ENCODE measurements at places on chromosomes 5 and 9.
A peak's percentile ranks its signal among the peaks of the same experiment; 100 is the strongest.

- DNase-seq: no peak
Observed at GRCh38 chr5:60727033-60727679, 27.2 kb upstream of the DEPDC1B start.

- no peak for DNase-seq
Observed at GRCh38 chr5:65209341-65209740, 272.4 kb downstream of the ADAMTS6 start.

GRCh38 chr5:169299191-169299662, 1.7 kb downstream of the SLIT3 start:
- DNase-seq: no peak

- no peak for DNase-seq
Observed at GRCh38 chr9:109036744-109037680, 23.7 kb upstream of the CTNNAL1 start.

DNA sequence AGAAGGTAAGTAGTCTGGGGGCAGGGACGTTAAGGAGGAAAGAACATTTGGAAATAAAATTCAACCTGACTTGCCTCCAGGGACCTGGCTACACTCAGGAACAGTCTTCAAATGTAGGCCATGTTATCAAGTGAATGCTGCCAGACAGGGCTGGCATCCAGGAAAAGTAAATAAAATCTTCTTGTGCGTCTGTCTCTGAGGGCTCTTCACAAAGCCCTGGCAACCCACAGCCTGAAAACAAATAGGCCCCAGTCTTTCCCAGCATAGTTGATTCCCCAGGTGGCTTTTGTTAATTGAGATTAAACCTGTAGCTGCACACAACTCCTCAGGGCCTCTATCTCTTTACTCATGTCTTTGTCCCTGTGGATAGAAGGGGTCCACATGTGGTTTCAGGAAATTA, 55.4 kb downstream of the STK32A start:
- no peak for DNase-seq

DNA sequence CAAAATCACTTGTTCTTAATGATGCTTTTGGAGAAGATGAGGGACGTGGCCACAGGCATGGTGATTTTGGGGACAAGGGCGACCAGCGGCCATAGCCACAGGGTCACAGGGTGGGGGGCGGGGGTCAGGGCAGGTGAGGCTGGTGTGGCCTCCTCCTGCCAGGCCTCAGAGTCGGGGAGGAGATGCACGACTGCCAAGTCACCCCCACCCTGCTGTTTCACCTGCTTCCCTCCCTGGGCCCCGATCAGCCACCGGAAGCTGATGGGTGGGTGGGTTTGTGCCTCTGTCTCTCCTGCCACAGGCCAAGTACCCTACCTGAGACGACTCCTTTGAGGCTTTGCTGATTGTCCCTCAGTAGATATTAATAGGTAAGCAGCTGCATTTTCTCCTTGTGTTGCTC, 199.3 kb downstream of the PAX5 start:
- no peak for DNase-seq

DNA sequence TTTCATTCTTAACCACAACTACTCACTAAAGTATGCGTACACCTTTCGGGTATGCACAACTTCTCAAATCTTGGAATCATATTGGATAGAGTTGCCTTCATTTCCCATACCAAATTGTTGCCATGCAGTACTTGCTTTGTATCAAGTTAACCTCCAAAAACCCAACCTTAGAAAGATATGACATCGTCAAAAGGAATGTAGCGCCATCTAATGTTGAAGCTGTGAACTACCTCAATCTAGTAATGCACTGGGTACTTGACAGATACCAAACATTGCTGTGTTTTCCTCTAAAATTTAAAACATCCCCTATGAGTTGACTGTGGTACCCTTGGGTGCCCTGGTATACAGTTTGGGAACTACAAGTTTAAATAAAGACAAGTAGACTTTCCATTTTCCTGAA, 318.4 kb downstream of the ARL15 start:
- DNase-seq: no peak

DNA sequence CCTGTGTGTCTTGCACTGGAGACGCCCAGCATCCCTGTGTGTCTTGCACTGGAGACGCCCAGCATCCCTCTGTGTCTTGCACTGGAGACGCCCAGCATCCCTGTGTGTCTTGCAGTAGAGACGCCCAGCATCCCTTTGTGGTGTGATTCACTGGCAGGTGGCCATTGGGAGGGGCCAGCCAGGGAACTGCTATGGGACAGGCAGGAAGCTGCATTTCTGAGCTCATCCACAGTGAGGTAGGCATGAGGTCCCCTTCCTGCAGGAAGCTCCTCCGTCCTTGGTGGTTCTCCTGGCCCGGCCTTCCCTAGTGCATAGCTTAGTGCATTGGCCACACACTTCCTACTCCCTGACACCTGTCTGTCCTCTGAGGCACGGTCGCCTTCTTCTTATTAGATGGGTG, 43.5 kb downstream of the IRX1 start:
- no peak for DNase-seq

DNA sequence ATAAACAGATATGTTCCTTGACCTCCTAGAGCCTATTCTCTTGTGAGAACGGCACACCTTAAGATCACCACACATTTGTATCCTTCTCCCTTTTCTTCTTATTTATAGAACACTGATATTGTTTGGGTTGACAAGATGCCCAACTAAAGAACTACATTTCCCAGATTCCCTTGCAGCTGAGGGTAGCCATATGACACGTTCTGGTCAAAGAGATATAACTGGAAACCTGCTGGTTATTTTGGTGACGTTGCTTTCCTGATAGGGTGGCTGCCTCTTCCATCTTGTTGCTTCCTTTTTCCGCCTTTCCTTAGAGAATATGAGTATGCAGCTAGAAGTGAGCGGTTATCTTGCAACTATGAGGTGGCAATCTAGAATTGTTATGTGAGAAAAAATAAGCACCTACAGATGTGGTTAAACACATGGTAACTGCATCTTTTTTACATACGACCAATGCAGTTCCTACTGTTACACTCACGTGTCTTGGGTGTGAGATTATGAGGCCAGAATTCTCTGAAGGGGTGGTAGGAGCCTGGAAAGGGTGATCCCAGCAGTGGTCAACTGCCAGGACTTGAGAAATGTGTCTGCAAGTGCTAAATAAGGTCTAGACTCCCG, 72.9 kb downstream of the SEC61B start:
- DNase-seq: no peak

- DNase-seq: no peak
Observed at GRCh38 chr5:172820046-172820767, 13.8 kb upstream of the ERGIC1 start.

GRCh38 chr5:5257353-5257752, 117.2 kb downstream of the ADAMTS16 start:
- DNase-seq: no peak

DNA sequence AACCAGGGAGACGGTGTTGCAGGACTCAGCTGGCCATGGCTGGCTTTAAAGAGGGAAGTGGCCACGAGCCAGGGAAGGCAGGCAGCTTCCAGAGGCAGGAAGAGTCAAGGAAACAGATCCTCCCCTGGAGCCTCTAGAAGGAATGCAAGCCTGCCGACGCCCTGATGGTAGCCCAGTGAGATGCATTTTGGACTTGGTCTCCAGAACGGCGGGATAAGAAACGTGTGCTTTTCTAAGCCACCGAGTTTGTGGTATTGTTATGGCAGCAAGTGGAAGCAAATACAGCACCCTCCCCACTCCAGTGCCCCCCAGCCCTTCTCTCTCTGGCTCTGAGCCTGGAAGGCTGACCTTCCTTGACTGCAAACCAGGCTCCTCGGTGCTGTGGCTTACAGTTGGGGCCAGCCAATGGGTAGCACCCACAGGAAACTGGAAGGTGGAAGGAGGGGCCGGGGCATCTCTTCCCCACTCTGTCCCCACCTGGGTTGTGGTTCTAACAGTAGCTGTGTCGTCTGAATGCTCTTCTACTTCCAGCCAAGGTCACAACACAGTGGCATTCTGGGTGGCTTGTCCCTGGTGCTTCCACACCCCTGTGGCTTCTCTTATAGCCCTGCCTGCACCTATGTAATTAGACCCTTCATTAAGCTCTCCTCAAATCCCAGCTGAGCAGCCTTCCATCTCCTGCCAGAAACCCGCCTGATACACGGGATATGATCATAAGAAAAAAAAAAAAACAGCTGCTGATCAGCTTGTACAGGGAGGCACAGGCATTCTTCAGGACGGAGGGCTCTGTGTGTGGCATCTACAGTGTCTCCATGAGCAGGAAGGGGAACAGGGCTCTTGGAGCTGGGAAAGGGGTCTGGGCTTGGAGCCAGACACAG, 29.9 kb upstream of the UNC5A start:
- DNase-seq: peak; percentile 29

DNA sequence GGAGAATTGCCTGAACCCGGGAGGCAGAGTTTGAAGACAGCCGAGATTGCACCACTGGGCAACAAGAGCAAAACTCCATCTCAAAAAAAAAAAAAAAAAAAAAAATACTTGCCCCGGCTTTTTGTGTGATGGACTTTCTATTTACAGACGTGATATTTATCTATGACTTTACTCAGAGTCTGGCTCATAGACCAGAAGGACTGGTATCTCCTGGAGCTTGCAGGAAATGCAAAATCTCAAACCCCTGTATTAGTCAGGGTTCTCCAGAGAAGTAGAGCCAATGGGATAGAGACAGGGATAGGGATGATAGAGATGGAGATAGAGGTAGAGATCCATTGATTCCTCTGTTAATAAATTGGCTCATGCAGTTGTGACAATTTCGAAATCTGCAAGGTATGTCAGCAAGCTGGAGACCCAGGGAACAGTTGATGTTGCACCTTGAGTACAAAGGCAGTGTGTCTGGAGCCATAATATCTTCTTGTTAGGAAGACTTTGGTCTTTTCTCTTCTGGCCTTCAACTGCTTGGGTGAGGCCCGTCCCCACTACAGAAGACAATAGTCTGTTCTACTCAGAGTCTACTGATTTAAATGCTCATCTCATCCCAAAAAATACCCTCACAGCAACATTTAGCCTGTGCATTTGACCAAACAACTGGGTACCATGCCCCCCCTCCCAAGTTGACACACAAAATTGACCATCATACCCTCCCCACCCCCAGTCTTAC, 195.4 kb upstream of the MSX2 start:
- DNase-seq: no peak

GRCh38 chr5:176579323-176579722, 30.2 kb downstream of the CDHR2 start:
- DNase-seq: no peak

DNA sequence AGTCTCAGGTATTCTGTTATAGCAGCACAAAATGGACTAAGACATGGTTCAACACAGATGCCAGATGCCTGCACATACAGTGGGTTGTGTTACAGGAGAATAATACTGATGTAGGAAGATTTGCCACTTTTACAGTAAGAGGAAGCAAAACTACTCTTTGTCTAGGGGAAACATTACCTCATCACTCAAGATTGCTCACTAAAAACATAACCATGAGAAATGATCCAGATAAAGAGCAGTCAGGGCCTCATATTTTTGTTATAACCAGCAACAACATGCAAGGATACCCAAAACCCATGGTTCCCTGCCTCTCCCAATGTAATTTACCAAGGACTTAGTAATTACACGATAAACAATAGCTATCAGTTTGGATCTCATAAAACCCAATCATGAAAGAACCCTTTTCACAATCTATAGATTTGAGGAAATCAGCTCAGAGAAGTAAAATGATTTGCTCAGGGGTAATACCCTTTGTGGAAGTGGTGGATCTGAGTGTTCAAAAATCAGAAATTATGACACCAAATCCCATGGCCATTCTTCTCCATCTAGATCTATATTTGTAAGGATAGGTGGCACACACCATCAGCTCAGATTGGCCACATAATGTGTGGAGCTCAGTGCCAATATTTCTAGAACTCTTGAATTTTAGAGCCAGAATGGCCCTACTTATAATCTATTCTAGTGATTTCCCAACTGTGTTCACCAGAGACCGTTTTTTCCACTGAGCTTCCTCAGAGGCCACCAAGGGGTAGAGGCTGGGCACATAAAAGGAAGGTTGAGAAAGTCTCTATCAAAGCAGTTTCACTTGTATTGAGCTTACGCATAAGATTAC, 27.8 kb downstream of the DPYSL3 start:
- DNase-seq: no peak

- no peak for DNase-seq
Observed at GRCh38 chr5:1166370-1166769, 35.0 kb upstream of the SLC6A19 start.

GRCh38 chr9:111069183-111069582, 30.9 kb upstream of the LPAR1 start:
- no peak for DNase-seq

GRCh38 chr5:57703721-57704120, 221.1 kb upstream of the ACTBL2 start:
- no peak for DNase-seq

GRCh38 chr5:94285984-94286383, 332.4 kb downstream of the KIAA0825 start:
- DNase-seq: no peak

DNA sequence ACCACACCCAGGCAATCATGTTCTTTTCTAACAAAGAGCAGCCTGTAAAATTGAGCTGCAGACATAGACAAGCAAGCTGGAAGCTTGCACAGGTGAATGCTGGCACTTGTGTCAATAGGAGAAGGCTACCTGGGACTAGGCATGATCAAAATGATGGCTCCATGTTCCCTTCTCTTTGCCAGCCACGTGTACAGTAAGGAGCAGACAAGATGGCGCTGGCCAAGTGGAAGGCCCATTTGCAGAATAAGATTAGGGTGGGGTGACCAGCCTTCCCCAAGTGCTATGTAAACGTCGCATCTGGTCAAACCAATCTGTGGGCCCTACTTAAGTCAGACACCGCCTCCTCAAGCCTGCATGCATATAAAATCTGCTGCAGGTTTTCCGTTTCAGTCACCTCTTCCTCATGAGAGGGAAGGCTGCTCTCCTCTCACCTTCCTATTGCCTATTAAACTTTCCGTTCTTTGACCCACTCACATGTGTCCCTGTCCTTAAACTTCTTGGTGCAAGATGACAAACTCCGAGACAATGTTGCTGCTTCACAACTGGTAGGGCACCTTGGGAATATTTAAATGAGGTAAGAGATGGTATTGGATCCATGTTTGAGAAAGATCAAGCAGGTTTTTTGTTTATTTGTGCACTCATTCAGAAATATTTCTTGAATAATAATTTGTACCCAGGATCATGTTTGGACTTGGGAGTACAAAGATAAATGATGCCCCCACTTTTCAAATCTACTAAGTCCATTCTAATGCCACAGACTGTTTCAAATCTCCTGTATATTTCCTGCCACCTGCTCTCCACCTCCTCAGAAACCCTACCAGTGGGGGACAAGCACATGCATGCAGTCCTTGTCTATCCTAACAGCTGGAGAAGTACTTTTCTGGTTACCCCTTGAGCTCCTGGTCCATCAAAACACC, 30.7 kb upstream of the TGFBR1 start:
- DNase-seq: no peak

DNA sequence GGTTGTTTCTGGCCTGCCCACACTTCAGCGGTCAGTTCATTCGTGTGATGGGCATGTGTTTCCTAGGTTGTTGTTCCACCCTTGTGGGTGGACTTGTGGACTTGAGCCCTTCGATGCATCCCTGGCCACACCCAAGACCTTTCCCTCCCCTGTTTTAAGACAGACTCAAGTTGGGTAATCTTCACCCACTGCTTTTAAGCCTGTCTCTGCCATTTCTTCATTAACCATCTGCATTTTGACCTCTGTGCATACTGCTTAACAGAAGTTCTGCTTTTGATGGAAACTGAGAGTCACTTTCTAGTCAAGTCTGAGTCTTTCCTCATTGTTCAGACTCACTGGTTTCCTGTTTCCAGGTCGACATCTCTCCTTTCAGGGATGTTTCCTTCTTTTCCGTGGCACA, 233.7 kb downstream of the ARHGEF28 start:
- no peak for DNase-seq

GRCh38 chr5:116479776-116480675, 94.6 kb downstream of the SEMA6A start:
- no peak for DNase-seq

GRCh38 chr9:9246726-9247125, 1366.1 kb downstream of the PTPRD start:
- DNase-seq: no peak

- DNase-seq: no peak
Observed at GRCh38 chr5:134136221-134136631, 21.7 kb downstream of the TCF7 start.
